CD4-positive, alpha-beta T cell treated with Interleukin-10 for 1 hour (primary cell): ENCODE measurements at places on chromosomes 5 and 9.

DNA sequence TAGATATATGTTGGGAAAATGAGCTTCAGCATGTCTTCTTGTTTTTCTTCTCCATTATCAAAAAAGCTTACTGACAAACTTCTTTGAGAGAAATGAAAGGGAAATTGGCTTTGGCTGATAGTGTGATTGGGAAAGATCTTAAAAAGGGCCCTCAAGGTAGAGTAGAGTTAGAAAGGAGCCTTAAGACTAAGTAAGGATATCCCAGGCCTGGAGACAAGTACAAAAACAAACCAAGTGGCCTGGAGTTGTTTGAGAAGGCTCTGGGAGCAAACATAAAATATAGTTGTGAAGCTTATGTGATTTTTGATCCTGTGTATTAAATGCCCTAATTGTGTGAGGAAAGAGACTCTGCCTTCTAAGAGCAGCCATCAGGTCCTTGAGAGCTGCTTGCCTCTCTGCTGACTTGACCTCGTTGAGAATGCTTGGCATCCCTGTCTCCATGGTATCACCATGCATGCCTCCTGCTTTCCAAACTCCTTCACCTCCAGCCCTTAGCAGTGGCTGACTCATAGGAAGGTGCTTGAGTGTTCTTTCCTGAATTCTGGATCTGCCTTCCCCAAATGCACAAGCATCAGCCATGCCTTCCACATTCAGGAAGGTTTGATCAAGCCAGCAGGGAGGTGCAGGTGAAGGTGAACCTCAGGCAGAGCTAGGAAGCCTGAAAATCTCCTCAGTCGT is 78.9 kb downstream of the SMARCA2 start:
- no peak for DNase-seq

DNA sequence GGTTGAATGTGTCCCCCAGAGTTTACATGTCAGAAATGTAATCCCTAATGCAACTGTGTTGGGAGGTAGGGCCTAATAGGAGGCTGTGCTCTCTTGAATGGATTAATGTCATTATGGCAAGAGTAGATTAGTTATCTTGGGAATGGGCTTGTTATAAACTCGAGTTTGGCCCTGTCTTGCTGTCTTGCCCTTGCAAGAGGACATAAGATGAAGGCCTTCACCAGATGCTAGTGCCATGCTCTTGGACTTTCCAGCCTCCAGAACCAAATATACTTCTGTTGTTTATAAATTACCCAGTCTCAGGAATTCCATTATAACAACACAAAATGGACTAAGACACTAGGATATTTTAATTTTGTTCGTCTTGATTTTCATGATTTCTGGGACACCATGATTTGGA is 5.4 kb downstream of the PIK3R1 start:
- DNase-seq, result no peak

DNA sequence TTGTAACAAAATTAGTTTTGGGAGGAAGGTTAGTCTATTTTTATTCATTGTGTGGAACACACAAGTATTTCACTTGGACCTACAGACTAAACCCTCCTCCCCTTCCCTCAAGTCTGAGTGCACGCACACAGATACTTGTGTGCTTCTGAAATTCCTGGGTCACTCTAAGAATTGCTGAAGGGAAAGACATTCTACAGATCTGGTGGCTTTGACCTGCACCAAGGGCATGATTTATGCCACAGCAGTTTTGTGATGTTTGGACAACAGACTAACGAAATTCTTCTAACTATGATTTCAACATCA is 150.5 kb downstream of the ARL15 start:
- no peak for DNase-seq

GRCh38 chr5:54942064-54942778 is 43.2 kb downstream of the ESM1 start:
- no peak for DNase-seq

DNA sequence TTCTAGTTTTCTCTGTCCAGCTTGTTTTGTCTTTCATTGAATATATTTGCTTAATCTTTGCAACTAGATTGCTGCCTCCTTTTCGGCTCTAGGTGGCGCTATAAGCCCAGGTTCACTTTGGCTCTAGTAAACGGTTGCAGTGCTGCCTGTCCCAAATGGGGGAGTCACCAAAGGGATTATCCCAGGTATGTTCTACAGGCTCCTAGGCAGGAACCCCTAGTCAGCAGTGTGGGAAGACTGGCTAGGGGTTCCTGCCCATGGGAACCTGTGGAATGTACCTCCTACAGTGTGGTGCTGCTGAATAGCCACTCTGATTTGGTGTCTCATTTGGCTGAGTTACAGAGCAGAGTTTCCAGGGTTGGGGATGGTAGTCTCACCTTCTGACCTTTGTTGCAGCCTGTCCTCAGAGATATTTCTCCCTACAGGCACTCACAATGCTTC is 85.2 kb downstream of the ARSB start:
- no peak for DNase-seq

- DNase-seq, result no peak
These were observed 287.7 kb upstream of the TLE4 start for GRCh38 chr9:79284081-79284480.

GRCh38 chr5:19986031-19986619 is 1.9 kb downstream of the CDH18 start:
- no peak for DNase-seq

DNA sequence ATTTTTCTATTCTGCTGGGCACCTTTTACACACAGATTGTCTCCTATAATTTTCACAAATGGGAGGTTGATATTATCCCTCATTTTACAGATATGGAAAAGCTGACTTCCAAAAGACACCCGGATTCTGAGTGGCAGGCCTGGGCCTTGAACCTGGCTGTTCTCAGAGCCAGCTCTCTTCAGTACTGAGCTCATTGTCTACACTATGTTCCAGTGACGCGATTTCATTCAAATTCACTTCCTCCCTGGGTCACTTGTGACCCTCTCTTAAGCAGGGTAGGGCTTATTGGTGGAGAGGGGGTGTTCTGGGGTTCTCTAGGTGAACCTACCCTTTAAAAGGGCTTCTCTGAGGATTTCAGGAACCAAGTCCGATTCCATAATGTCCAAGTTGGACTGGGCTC is 70.2 kb downstream of the ANKRD33B start:
- DNase-seq, result no peak

DNA sequence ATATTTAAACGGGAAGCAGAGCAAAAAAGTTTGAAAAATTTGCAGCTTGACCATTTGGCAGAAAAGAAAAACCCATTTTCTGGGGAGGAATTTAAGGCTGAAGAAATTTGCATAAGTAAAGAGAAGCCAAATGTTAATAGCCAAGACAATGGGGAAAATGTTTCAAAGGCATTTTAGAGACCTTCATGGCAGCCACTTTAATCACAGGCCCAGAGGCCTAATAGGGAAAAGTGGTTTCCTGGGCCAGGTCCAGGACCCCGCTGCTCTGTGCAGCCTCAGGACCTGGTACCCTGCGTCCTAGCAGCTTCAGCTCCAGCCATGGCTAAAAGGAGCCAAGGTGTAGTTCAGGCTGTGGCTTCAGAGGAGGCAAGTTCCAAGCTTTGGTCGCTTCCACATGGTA is 507.3 kb downstream of the SLCO4C1 start:
- DNase-seq, result no peak

- no peak for DNase-seq
These were observed 71.2 kb upstream of the IZUMO3 start for GRCh38 chr9:24616863-24617262.

DNA sequence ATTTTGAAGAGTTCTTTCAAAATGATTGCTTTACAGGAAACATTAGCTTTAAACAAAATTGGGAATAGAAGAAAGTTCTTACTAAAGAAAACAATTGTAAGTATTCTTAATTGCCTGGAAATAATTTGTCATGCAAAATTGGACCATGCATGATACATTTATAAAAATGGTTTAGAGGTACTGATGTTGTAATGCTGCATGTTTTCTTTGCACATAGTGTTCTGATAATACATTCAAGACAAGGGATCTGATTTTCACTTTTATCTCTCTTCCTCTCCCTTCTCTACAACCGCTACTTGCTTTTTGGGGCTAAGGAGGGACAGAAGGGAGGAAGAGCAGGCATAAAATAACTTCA is 211.6 kb upstream of the MPDZ start:
- DNase-seq, result no peak

DNA sequence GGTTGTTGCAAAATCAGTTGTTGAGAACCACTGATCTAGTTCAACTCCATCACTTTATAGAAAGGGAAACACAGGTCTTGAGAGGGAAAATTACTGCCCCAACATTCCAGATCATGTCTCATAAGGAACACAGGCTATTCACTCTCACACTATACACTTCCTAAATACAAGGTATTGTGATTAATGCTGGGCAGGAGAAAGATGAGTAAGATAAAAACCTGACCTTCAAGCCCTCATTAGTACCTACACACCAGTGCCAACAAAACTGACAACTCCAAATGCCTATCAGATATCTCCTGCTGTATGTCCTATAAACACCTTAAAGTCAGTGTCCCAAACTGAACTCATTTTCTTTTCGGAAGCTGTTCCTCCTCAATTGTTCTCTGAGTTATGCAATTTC is 8.2 kb downstream of the GNE start:
- no peak for DNase-seq

GRCh38 chr5:126591549-126591948 is 3.5 kb downstream of the ALDH7A1 start:
- no peak for DNase-seq

DNA sequence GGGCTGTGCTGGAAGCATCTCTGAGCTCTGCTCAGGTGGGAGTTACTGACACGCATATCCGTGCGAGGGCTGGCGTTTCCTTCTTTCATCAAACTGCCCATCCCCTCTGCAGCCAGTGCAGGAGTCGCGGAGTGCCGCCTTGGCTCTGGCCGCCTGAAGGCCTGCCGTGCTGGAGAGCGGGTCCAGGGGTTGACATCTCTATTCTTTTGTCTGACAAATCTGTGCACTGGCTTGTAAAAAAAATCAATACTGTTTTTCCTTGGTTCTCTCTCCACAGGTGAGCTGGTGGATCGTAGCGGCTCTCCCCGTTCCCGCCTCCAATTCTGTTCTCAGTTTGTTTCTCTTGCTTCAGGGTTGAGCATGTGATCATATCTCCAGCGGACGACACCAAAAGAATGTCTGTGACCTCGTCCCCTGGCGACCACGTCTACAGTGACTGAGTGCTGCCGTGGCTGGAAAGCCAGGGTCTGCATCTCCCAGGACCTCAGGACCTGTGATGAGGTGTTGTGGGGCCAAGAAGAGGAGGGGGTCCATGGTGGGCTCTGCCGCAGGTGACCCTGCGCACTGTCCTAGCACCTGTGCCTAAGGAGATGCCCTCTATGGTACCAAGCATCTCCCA is 214.3 kb upstream of the IRX4 start:
- no peak for DNase-seq

- DNase-seq, result no peak
These were observed 329.4 kb downstream of the IRX1 start for GRCh38 chr5:3925022-3925421.

GRCh38 chr5:10161778-10162177 is 87.9 kb downstream of the ATPSCKMT start:
- no peak for DNase-seq

GRCh38 chr9:72635197-72635596 is 113.8 kb downstream of the TMC1 start:
- DNase-seq, result peak; percentile 26

DNA sequence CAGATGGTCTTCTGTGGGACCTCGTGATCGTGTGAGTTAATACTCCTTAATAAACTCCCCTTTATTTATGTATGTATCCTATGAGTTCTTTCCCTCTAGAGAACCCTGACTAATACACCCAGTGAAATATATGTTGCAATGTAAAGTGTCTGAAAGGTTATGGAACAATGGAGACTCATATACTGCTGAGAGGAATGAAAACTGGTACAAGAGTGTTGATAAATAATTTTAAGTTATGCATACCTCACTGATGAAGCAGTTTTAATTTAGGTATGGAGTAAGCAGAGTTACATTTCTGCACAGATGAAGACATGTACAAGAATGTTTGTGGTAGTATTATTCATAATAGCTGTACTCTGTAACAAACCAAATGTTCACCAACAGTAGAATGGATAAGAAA is 438.3 kb downstream of the TAF11L14 start:
- no peak for DNase-seq

GRCh38 chr5:164967354-164967753 is 1461.9 kb downstream of the MAT2B start:
- DNase-seq, result no peak

DNA sequence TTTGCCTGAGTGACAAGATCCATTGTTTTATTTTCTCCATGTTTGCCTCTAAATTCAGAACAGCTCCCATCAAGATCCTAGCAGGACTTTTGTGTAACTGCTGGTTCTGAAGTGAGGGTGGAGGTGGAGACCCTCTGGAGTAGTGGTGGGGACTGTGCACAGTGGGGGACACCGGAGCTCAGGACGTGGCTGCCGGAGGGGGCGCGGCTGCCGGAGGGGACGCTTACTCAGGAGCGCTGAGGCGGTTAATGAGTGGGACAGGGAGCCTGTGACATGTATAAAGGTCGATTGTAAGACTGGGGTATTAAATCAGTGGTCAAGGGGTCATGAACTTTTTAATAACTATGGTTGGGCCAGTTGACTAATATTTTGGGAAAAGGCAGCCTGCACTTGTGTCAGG is 127.0 kb upstream of the CACNA1B start:
- no peak for DNase-seq

DNA sequence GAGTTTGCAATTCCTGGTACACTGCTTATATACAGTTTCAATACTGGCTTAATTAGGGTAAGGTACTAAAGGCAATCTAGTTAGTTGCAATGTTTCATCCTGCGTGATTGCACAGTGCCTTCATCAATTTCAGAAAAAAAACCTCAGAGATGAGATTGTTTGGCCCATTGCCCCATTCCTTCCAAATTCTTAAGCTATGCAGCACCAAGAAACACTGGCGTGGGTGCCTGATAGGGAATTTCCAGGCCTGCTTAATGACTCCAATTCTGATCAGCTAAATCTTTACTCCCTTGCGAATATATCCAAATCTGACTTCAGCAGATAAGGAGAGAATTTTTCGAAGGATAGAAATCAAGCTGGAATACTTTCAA is 35.9 kb upstream of the GAS1 start:
- DNase-seq, result no peak

- DNase-seq, result no peak
These were observed 398.2 kb downstream of the SLCO4C1 start for GRCh38 chr5:101897914-101898313.

DNA sequence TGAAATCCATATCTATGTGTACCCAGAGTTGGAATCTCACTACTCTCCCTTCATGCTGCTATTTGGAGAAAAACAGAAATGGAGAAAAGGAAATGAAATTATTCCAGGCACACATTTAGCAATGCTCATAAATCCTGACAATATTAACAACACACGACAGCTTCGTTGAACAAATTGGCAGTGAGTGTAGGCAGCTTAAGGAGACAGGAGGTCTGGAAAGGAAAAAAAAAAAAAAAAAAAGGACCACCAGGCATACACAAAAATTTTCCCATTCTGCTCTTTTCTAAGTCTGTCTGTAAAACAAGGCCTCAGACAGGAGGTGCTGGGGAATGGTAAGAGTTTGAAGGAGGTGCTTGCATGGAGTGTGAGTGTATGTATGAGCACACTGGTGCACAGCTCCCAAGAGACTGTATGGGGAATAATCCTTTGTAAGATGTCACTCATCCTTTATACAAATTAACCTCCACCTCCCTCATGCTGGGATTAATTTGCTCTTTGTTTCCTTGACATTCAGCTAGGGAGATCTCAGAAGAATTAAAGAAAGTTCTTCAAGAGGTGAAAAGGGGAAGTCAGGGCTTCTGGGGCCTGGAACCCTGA is 78.9 kb downstream of the ASTN2 start:
- DNase-seq, result no peak

- DNase-seq, result no peak
These were observed 29.3 kb downstream of the MARVELD2 start for GRCh38 chr5:69444127-69444754.

- no peak for DNase-seq
These were observed 87.6 kb upstream of the COL5A1 start for GRCh38 chr9:134553996-134554372.
